ENCODE measurements at places on chromosomes 2 and 18.

DNA sequence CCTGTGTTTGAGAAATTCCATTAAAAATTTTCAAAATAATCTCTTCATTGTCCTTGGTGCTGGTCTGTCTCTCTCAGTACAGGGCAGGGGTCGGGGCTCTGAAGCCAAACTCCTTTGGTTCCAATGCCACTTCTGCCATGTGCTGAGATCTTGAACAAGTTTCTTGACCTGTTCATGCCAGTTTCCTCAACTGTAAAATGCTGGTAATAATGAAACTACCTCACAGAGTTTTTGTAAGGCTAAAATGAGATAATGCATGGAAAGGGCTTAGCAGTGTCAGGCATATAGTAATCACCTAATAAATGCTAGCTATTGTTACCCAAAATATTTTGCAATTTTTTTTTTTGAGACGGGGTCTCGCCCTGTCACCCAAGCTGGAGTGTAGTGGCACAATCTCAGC, 16.9 kb upstream of the MREG start:
- DNase-seq, result no peak

DNA sequence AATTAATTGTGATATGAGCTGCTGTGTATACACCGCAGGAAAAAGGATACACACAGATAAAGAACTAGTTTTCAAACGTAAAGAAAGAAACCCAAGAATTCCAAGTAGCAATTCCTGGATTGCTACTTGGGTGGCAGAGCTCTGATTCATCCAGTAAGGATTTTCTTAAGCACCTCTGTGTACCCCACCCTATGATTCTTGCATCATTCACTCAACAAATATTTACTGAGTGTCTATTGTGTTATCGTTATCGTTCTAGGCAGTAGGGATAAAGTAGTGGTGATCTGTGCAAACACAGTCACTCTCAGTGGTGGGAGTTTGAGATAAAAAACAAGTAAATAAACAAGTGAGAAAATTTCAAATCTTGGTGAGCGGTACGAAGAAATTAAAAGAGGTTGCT, 4.9 kb upstream of the TMEM200C start:
- no peak for DNase-seq

DNA sequence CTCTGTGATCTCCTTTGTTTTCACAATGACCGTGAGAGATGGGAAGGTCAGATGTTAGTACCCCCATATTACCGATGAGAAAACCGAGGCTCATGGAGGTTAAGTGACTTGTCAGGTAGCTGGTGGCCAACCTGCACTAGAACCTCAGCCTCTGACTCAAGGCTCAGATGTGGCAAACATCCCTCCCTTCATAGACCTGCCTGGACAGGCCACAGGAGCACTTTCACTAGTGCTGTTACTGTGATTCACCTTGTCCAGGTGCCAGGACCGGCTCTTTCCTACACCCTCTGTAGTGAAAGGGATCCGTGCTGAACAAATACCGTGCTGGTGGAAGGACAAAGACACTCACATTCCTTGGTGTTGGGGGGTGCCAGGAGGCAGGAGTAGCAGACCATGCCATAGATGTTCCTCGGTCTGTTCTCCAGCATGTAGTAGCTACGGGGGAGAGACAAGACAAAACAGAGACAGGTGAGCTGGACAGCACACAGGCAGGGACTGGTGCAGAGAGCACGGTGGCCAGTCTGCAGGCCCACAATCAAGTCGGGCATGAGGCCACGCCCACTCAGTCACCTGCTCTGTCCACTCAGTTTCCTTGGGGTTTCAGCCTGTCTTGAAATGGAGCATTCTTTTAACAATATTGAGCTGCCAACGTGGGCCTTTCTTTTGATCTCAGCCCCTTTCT, 65.9 kb downstream of the EDAR start:
- DNase-seq, result no peak

DNA sequence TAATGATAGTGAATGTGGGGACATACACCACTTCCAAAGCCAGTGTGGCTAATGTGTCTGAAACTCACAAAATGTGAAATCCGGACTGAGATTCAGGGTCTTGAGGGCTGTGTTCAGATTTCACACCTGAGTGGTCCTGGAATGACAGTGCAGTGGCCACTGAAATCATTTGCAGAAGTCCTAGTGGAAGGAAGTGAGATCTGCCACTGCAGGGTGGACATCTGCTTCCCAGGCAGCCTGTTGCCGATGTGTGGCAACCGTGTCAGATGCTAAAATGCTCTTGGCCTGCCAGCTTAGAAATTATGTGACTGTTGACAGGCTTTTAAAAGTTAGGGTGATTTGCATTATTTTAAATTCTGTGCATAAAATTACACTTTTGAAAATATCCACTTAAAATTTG, 77.8 kb upstream of the TMEM200C start:
- DNase-seq, result no peak

DNA sequence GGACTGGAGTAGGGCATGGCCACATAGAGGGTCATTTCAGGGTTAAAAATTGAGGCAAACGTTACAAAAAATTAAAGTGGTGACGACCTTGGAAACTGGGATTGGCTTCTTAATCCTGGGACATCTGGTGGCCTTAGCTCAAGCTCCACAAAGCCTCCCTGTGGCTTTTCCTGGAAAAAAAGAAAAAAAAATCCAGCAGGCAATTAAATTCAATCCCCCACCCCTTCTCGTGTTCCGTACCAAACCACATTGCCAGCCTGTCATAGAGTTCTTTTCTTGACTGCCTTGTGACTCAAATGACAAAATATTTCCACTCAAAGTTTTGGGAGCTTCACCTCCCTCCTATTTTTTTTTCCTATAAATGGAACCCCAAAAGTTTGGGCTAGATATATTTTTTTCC, 195.6 kb downstream of the HRH4 start:
- no peak for DNase-seq

- DNase-seq, result no peak
These were observed 212.5 kb downstream of the GBX2 start for GRCh38 chr2:235955664-235956063.

DNA sequence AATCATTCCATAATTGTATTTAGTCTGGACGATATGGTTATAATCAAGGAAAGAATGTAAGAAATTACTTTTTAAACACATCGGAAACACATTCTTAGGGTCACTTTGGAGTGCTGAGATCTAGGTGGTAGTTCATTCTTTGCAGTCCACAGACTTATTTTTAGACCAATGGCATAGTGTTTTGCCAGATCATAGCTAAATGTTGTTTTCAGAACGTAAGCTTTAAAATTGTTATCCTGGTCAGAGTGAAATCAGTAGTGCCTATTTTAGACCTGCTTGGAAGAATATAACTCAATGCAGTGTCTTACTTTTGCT, 4.3 kb downstream of the MYL12A start:
- DNase-seq, result no peak

DNA sequence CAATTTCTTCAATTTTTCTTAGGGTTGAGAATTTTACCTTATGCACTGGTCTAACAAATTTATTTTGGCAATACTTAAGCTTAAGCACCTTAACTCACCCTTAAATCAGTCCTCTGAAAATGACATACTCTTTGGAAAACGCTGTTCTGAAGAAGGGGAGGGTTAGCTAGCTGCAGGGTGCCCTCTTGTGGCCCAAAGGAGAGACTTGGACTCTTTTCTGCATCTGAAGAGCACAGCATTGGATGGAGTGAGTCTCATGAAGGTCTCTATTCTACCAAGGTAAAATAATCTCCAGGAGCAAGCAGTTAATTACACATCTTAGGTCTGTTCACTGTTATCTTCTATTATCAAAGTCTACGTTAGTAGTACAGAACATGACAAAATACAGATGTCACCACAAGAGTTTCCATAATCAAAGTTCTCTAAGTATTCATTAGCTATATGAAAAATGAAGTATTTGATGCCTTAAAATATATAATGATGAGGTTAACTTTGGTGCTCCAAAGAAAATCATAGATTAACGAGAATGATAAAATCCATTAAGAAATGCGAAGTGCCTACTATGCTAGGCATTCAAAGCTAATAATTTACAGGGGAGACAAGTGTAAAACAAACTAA, 24.4 kb downstream of the PUM2 start:
- peak; percentile 64 for DNase-seq

DNA sequence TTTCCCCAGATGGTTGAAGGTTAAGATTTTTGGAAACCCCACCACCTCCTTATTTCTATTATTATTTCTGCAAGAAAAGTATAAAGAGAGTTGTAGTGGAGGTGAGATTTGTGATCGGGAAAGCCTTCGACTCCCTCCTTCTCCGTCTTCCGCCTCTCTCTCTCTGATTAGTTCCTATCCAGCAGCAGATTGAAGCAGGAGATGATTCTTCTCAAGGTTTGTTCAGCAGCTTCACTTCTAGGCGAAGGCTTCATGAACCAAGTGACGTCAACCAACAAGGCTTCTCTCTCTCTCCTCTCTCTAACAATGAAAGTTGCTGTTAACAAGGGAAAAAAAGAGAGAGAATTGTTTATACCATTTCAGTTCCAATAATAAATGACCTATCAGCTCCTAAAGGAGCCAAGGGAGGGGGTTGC, at the start of gene BAZ2B:
TSS of gene BAZ2B (minus strand) at position 263 of the 416 bp plus-strand sequence. CDS start 137,829 bp downstream, outside the sequence.
- DNase-seq, result peak; percentile 79

GRCh38 chr2:112229348-112229747, 25.5 kb downstream of the ZC3H8 start:
- DNase-seq, result no peak

GRCh38 chr18:58264075-58264474, 220.0 kb downstream of the NEDD4L start:
- no peak for DNase-seq

GRCh38 chr2:26913606-26913998, 56.8 kb upstream of the MAPRE3 start:
- DNase-seq, result peak; percentile 5

- no peak for DNase-seq
These were observed 93.9 kb downstream of the DGKD start for GRCh38 chr2:233448220-233448559.

- no peak for DNase-seq
These were observed 297.0 kb upstream of the REV1 start for GRCh38 chr2:99786636-99787390.

DNA sequence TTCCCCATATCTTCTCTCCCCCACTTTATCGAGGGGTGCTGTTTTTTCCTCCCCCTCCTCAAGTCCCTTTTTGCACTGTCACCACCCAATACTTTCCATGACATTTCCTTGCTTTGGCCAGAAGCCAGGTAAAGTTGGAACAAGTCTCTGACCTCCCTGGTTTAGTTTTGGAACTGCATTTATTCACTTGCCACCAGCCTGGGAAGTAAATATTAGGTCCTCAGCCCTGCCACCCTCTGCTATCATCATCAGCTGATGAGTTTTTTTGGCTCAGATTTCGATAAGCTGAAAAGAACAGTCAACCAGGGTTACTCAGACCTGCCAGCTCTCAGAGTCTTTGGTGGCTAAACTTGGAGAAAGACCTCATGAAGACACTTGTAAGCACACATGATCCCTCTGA, 47.0 kb downstream of the DHRS9 start:
- DNase-seq, result no peak

DNA sequence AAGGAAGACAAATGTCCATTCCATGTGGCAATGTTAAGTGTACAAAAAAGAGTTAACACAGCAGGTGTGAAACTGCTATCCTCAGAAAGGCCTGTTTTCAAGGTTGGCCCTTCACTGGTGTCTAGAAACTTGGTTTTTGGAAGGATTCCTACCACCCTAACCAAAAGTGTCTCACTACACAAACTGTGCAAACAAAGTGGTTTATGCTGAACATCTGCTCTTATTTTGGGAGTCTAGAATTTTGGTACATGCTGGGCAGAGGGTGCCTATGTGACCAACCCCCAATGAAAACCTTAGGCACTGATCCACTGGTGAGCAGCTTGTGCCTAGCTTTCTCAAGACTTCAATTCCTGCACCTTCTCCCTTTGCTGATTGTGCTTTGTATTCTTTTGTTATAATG, 14.3 kb downstream of the GFPT1 start:
- DNase-seq, result no peak

GRCh38 chr2:6787376-6787775, 78.3 kb downstream of the CMPK2 start:
- DNase-seq, result no peak

- DNase-seq, result no peak
These were observed 75.2 kb upstream of the TSPYL6 start for GRCh38 chr2:54330926-54331835.

DNA sequence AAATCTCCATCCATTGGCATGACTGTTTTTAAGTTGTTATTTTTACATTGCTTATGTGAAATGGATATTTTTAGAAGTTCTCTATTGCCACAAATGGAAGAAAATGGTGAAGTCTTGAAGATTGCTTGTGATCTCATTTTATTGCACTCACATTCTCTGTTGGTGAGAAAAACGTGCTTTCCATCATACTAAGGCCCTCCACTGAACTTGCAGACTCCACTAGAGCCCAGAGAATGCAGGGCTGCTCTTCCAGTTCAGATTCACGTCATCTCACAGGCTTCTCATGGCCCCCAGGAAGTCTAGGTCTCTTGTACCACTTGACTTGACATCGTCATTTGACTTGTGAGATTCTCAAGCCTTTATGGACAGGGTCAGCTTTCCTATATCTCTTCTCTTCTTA, 254.8 kb upstream of the COPS8 start:
- no peak for DNase-seq

DNA sequence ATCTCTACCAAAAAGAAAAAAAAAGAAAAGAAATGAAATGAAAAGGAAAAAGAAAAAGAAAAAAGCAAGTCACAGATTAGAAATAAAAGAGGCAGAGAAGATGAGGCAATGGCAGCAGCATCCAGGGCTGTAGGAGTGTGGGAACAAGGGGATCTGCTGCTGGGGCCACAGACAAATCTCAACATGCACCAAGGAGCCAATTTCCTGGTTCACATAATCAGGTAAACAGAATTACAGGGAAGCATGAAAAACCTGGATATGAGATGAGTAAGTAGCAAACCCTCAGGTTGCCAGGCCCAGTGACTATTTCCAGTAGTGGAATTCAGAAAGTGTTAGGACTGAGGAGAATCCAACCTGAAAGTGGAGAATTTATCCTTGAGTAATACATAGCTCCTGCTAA, 77.4 kb upstream of the ARHGAP28 start:
- no peak for DNase-seq

- DNase-seq, result no peak
These were observed 44.9 kb upstream of the ORC2 start for GRCh38 chr2:201008296-201008829.

DNA sequence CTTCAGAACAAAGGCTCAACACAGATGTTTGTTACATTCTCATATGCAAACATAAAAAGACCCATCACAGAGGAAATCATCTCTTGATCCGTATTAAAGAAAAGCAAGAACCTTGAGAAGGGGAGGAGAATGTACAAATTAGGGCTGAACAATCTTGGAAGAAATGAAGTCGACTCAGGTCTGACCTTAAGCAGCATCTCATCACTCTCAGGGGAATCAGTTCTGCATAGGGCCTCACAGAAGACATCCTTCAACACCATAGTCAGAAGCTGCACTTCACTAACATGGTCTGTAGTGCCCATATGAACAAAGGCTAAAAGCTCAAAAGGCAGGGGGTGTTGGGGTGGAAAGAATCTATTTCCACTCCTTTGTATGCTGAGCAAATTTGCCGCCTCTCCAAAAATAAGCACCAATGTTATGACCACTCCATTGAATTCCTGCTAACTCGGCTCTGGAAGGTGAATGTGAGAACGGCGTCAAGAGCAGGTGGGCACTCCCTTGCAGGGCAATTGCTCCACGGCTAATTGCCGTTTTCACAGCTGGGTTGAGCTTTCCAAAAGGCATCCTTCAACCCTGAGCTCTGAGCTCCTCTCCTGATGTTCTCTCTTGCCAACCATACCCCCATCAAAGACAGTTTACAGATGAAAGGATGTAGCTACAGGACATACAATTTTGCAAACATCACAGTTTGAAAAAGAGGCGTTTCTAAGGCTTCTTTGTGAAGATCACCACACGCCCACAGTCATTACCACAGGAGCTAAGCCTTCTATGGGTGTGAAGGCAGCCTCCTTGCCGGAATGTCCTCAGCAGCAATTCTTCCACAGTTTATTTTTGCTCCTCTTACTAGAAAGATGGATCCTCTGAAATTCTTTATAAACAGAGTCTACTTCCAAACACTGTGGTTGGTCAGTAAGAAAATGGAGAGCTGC, 10.0 kb downstream of the KLF7 start:
- no peak for DNase-seq
